Left lung (tissue), 14 donors: ENCODE measurements at places on chromosomes 5 and 9. TPM values are rescaled to one million over a fixed set of nuclear protein-coding genes. Genes with fewer than 3 reads are reported as not detected.

GRCh38 chr9:73357607-73358006 is 205.9 kb downstream of the ANXA1 start:
- no peak overlapping the region for H3K4me3 ChIP-seq
- H3K4me1 ChIP-seq = no peaks in the 10 kb centered on the region
- no peak for DNase-seq
- H3K27me3 ChIP-seq = no peaks in the 10 kb centered on the region
- H3K36me3 ChIP-seq = no peaks in the 10 kb centered on the region

DNA sequence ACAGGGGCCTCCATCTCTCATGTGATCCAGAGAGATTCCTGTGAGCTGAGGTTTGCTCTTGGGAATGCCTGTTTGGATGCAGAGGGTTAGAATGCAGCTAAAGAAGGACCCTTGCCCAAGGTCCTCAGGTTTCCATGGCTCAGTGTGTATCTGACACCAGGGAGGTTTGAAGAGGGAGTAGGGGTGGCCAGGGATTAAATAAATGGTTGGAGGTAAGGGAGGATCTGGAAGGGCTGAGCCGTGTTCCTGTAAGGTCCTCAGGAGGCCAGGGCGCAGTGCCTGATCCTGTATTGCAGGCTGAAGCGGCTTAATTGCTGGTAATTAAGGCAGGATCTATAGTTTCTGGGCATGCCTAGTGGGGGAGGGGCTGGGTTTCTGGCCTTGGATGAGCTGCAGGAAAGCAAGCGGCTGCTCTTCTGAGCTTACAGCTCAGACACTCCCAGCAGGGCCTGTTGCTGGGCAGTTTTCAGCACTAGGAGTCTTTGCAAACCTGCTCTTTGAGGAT is 41.5 kb upstream of the MAP1B start:
- H3K4me3 ChIP-seq = no peak overlapping the region
- H3K36me3 ChIP-seq = no peaks in the 10 kb centered on the region
- H3K4me1 ChIP-seq = no peaks in the 10 kb centered on the region
- DNase-seq = no peak
- no peak overlapping the region for H3K27ac ChIP-seq

- H3K27ac ChIP-seq = no peak overlapping the region
- H3K4me3 ChIP-seq = no peak overlapping the region
- H3K27me3 ChIP-seq = no peaks in the 10 kb centered on the region
Measured at GRCh38 chr9:118674942-118675341, 694.3 kb downstream of the BRINP1 start.

The SLC22A4 gene
- total RNA-seq = 10.3 TPM

The HTR1A gene
- total RNA-seq = not detected

The FAT2 gene
- 0.79 TPM for total RNA-seq
